Fibroblast of lung (primary cell): ENCODE measurements at places on chromosomes 11 and 22.
A peak's percentile ranks its signal among the peaks of the same experiment; 100 is the strongest.

DNA sequence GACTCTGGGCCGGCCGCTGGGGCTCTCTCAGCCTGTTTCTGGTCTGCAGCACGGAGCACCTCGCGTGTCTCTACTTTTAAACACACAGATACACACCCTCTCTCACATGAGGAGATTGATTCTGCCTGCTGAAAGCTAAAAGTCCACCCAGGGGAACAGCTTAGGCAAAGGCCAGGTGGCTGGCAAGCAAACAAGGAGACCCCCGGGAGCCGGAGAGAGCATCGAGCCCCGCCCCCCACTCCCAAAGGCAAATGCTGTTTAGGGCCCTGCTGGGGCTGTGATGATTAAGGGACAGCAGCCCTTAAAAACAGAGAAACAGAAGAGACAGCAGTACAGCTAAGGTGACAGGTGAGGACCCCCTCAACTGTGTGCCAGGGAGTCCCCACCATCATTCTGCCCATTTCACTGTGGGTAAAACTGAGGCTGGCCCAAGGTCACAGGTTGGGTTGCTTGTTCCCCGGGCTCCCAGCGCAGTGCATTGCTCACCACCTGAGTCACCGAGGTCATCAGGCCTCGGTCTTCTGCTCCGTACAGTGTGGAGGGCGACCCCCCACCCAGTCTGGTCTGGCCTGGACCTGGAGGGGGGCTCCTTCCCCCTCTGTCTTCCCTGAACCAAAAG, 6.8 kb downstream of the CABP7 start:
- DNase-seq = no peak

DNA sequence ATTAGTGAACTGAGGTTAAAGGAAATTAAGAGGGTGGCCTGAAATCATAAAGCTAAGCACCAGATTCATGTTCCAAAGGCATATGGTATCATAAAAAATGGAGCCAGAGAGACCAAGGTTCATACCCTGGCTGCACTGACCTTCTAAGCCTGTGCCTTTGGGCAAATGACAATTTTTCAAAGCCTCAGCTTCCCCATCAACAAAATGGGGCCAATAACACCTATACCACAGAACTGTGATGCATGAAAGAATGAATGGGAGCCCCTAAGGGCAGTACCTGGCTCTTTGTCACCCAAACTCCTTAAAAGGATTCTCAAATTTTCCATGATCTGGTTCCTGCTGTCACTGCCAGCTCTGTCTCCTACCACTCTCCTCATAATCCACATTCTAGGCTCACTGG, 72.5 kb downstream of the RAB30 start:
- no peak for DNase-seq

GRCh38 chr11:129223701-129224149, 31.6 kb upstream of the ARHGAP32 start:
- peak; percentile 70 for DNase-seq

- DNase-seq = no peak
Measured at GRCh38 chr11:36512016-36512415, 1.9 kb upstream of the TRAF6 start.

- DNase-seq = peak; percentile 33
Measured at GRCh38 chr11:72683782-72684200, 9.6 kb upstream of the PDE2A start.

GRCh38 chr22:44807232-44807631, 54.9 kb downstream of the ARHGAP8 start:
- no peak for DNase-seq

- DNase-seq = no peak
Measured at GRCh38 chr22:41781507-41781906, 19.0 kb upstream of the CCDC134 start.

DNA sequence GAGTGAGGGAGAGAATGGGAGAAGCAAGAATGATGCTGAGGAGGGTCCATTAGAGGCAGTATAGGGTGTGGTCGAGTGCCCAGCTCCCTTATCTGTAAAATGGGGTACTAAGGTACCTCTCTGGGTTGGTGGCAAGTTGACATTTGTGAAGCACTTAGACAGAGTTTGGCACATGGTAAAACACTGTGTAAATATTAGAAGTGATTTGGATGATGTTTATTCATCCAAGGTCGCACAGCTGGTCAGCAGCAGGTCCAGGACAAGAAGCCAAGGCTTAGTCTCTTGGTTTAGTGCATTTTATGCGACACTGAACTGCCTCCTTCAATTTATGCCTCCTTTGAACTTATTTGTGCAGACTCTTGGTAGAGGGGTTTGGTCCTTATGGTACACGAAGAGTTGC, 19.4 kb downstream of the KREMEN1 start:
- DNase-seq = no peak

DNA sequence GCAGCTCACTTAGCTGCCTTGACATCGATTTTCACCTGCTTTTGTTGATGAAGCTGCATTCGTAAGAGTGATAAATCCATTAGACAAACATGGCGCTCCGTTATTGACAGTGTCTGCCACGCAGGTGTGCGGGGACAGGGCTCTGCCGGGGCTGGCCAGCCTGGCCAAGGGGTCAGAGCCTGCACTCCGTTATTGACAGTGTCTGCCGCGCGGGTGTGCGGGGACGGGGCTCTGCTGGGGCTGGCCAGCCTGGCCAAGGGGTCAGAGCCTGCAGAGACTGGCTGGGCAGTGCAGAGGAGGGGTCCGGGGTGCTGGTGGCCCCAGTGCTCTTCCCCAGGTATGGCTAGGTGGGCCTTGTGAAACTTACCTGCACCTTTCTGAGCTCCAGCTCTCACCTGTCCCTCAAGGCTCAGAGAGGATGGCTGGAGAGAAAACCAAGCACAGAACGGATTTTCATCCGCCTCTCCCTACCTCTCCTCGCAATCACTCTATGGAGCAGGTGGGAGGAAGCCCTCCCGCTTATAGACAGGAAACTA, 101.6 kb upstream of the B3GAT1 start:
- no peak for DNase-seq
